Ovary (tissue), 10 donors: ENCODE measurements at places on chromosomes 3 and 15. TPM values are rescaled to one million over a fixed set of nuclear protein-coding genes. Genes with fewer than 3 reads are reported as not detected.

DNA sequence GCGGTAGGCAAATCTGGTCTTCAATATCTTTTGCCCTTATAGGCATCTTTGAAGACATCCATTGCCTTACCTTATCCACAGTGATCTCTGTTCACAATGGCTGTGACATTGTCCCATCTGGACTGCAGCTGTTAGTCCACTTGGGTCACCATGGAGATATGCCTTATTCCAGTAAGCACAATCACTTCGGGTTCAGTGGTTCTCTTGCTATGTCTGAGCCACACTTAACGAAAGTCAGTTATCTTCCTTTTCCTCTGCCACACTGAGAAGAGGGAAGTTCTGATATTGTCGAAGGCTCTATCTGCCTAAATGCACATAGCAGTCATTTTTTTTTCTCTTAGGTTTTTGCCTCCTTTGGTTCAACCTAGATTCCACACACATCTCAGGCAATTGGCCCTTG is 119.0 kb upstream of the SATB1 start:
- no peaks in the 10 kb centered on the region for H3K27me3 ChIP-seq
- DNase-seq = no peak
- H3K4me3 ChIP-seq = no peak overlapping the region
- no peaks in the 10 kb centered on the region for H3K36me3 ChIP-seq

DNA sequence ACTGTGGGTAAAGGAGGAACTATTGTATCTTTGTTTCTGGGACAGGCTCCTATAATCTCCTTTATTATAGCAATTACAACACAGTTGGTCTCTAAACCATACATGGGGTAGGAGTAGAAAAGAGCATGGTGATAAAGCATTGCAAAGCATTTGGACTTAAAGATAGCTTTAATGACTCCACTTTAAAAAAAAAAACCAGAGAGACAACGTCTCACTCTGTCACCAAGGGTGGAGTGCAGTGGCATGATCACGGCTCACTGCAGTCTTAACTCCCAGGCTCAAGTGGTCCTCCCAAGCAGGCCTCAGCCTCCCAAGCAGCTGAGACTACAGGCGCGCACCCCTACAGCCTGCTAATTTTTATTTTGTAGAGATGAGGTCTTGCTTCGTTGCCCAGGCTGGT is 68.2 kb downstream of the DENND4A start:
- no peaks in the 10 kb centered on the region for H3K27me3 ChIP-seq
- no peaks in the 10 kb centered on the region for H3K4me1 ChIP-seq
- no peak for DNase-seq

The LEKR1 gene
- total RNA-seq = 2.1 TPM

The RPUSD2 gene
- 11.1 TPM for total RNA-seq

GRCh38 chr3:155352900-155353490 is 59.5 kb upstream of the STRIT1 start:
- no peak overlapping the region for H3K4me3 ChIP-seq
- DNase-seq = no peak
- H3K27me3 ChIP-seq = no peaks in the 10 kb centered on the region
- no peaks in the 10 kb centered on the region for H3K4me1 ChIP-seq
- H3K36me3 ChIP-seq = no peaks in the 10 kb centered on the region

The GP5 gene
- total RNA-seq = not detected

- no peaks in the 10 kb centered on the region for H3K27me3 ChIP-seq
- DNase-seq = no peak
- no peak overlapping the region for H3K27ac ChIP-seq
- H3K36me3 ChIP-seq = no peaks in the 10 kb centered on the region
These were observed 38.6 kb downstream of the TAFA4 start for GRCh38 chr3:68893600-68894239.

The LIPH gene
- 0.12 TPM for total RNA-seq

DNA sequence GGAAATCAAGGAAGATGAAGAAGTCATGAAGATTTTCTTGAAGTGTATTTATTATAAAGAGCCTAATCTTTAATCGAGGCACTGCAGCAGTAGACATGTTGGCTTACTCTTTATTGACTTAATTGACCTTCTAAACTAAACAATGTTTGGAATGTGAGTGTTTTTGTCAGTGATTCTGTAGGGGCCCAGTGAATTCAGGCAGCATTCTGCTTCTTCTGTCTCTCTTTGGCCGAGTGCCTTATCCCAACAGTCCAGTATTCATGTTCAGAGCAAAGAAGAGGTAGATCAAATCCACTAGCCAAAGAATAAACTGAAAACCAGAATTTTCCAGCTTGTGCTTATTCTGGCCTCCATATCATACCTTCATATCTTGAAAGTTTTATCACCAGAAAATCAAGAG is 55.7 kb downstream of the RLBP1 start:
- H3K4me3 ChIP-seq = no peak overlapping the region
- no peaks in the 10 kb centered on the region for H3K36me3 ChIP-seq
- H3K27me3 ChIP-seq = no peaks in the 10 kb centered on the region
- H3K27ac ChIP-seq = no peak overlapping the region
- DNase-seq = no peak
- H3K4me1 ChIP-seq = peaks cover 5% of the 10 kb centered on the region

The SEMA6D gene
- 19.8 TPM for total RNA-seq

GRCh38 chr15:36590838-36591237 is 11.4 kb downstream of the CDIN1 start:
- DNase-seq = no peak
- no peaks in the 10 kb centered on the region for H3K4me1 ChIP-seq
- no peaks in the 10 kb centered on the region for H3K36me3 ChIP-seq
- H3K27ac ChIP-seq = no peak overlapping the region

GRCh38 chr3:50189274-50189673 is 2.1 kb upstream of the GNAT1 start:
- peaks cover 10% of the 10 kb centered on the region for H3K27me3 ChIP-seq
- H3K36me3 ChIP-seq = no peaks in the 10 kb centered on the region

The SPSB4 gene
- total RNA-seq = not detected

- no peak overlapping the region for H3K27ac ChIP-seq
- H3K4me3 ChIP-seq = no peak overlapping the region
- no peaks in the 10 kb centered on the region for H3K4me1 ChIP-seq
- H3K27me3 ChIP-seq = no peaks in the 10 kb centered on the region
- no peaks in the 10 kb centered on the region for H3K36me3 ChIP-seq
- DNase-seq = no peak
These were observed 156.4 kb upstream of the AZI2 start for GRCh38 chr3:28504976-28505375.

The KNG1 gene
- total RNA-seq = 0.48 TPM

DNA sequence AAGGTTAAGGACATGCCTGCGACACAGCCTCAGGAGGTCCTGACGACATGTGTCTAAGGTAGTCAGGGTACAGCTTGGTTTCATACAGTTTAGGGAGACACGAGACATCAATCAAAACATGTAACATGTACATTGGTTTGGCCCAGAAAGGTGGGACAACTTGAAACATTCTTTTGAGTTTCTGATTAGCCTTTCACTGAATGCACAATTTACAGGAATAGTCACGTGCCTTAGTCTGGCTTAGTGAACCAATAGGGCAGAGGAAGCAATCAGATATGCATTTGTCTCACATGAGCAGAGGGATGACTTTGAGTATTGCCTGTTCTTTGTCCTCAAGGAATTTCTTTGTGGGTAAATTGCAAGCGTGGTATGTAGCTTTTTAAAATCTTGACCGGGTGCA is 24.5 kb upstream of the HDAC11 start:
- no peak for DNase-seq
- peaks cover 4% of the 10 kb centered on the region for H3K4me1 ChIP-seq
- H3K27me3 ChIP-seq = no peaks in the 10 kb centered on the region
- H3K27ac ChIP-seq = no peak overlapping the region

DNA sequence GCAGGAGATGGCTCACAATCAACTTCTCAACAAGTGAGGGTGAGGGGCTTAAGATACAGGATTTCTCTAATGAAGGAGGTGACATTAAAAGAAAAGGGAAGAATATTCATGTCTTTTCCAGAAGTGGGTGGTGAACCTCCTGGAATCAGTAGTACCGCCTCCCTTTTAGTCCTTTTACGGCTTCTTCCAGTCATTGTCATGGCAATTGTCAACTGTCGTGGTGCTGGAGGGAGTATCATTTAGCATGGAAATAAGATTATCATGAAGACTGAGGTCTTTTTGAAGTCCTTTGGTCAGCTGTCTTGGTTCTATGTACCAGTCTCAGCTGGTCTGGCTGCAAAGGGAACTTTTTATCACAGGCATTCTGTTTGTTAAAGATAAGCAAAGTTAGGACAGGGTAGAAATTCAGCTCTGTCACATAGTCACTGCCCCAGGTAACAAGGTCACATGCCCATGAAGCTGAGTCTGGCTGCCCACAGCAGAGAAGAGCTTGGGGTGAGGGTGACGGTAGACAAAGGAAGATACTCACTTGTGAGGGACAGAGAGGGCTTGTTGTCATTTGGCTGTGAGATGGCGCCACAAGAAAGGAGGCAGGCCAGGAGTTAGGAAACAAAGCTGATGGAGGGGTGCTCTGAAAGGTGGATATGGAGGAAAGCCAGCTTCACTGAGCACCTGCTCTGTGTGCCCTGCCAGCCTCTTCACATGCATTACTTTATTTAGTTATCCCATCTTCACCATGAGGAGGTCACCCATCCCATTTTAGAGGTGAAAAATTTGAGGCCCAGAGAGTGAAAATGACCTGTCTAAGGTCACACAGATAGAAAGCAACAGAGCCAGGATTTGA is 228.2 kb upstream of the TRIM42 start:
- no peak for DNase-seq
- no peak overlapping the region for H3K27ac ChIP-seq
- H3K4me1 ChIP-seq = no peaks in the 10 kb centered on the region
- H3K36me3 ChIP-seq = no peaks in the 10 kb centered on the region

- peak; percentile 57 for DNase-seq
- peaks cover 6% of the 10 kb centered on the region for H3K4me1 ChIP-seq
- no peaks in the 10 kb centered on the region for H3K36me3 ChIP-seq
- no peak overlapping the region for H3K27ac ChIP-seq
- H3K27me3 ChIP-seq = no peaks in the 10 kb centered on the region
These were observed 9.6 kb downstream of the CLEC3B start for GRCh38 chr3:45035441-45036301.

DNA sequence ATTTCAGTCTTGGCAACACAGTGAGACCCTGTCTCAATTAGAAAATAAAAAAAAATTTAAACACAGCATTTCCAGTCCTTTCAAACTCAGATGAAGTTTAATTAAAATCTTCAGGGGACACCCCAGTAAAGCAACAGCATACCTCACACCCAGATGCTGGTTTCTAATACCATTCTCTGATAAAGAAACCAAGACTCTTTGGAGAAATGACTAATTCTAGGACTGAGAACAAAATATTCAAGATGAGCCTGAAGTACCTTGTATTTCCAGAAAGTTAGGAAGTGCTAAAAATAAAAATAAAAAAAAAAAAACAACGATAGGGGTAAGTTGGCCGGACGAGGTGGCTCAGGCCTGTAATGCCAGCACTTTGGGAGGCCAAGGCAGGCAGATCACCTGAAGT is 14.0 kb upstream of the MAP4 start:
- H3K4me3 ChIP-seq = no peak overlapping the region
- H3K36me3 ChIP-seq = no peaks in the 10 kb centered on the region
- no peaks in the 10 kb centered on the region for H3K27me3 ChIP-seq
- H3K27ac ChIP-seq = no peak overlapping the region
- DNase-seq = no peak

- peak; percentile 75 for DNase-seq
- peak overlapping the region; percentile 35 for H3K4me3 ChIP-seq
- no peaks in the 10 kb centered on the region for H3K36me3 ChIP-seq
- no peak overlapping the region for H3K27ac ChIP-seq
These were observed 77.8 kb upstream of the HES1 start for GRCh38 chr3:194058189-194058571.

DNA sequence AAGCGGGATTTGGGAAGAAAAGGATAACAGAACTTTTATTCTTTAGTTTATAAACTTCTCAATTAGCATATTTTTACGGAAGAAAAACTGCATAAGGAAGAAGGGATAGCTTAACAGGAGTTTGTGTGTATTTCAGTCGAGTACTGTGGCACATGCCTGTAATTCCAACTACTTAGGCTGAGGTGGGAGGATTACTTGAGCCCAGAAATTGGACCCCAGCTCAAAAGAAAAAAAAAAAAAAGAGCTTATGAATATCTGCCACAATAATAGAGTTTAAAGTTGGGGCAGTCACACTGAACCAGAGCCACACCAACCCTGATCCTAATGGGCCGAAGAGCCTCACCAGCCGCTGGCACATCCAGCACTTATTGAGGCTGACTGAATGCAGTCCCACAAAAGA is 31.1 kb downstream of the CHAC1 start:
- DNase-seq = no peak
- no peak overlapping the region for H3K27ac ChIP-seq
- no peak overlapping the region for H3K4me3 ChIP-seq

DNA sequence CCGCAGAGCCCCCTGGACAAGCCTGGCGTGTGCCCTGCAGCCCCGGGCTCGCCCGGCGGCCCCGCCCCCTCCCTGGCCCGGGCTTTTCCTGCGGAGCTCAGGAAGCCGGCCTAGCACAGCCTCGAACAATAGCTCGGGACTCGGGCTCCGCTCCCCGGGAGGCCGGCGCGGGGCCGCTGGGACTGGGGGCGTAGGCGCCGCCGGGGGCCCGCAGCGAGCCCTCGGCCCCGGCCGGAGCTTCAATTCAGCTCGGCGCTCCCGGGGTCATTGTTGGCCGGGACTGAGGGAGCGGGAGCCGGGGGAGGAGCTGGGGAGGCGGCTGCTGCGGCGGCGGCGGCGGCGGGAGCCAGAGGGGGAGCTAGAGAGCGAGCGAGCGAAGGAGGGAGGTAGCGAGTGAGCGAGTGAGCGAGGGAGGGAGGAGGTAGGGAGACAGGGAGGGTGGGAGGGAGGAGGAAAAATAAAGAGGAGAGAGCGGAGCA is 41.0 kb upstream of the ROPN1 start:
- no peaks in the 10 kb centered on the region for H3K4me1 ChIP-seq
- H3K36me3 ChIP-seq = no peaks in the 10 kb centered on the region
- no peaks in the 10 kb centered on the region for H3K27me3 ChIP-seq
- peak; percentile 90 for DNase-seq
- peak overlapping the region; percentile 70 for H3K4me3 ChIP-seq
- H3K27ac ChIP-seq = peak overlapping the region; percentile 56

- no peaks in the 10 kb centered on the region for H3K27me3 ChIP-seq
- no peaks in the 10 kb centered on the region for H3K36me3 ChIP-seq
- no peak for DNase-seq
These were observed 68.5 kb downstream of the TMCC1 start for GRCh38 chr3:129824926-129825541.

The CLRN1 gene
- total RNA-seq = not detected

DNA sequence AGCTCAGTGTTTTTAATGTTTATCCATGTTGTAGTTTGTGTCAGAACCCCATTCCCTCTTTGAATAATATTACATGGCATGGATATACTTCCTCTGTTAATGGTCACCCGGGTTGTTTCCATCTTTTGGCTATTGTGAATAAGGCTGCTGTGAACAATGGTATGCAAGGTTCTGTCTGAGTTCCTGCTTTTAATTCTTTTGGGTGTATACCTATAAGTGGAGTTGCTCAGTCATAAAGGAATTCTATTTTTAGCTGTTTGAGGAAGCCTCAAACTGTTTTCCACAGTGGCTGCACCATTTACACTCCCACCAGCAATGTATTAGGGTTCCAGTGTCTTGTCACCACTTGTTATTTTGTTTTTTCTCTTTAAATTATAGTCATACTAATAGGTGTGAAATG is 99.6 kb downstream of the SLC25A26 start:
- DNase-seq = no peak
- H3K27me3 ChIP-seq = no peaks in the 10 kb centered on the region
- no peaks in the 10 kb centered on the region for H3K4me1 ChIP-seq
- no peak overlapping the region for H3K27ac ChIP-seq
- no peak overlapping the region for H3K4me3 ChIP-seq
- H3K36me3 ChIP-seq = no peaks in the 10 kb centered on the region

The SENP8 gene
- 2.7 TPM for total RNA-seq

The UNC45A gene
- 75.6 TPM for total RNA-seq

- peaks cover 15% of the 10 kb centered on the region for H3K4me1 ChIP-seq
- no peaks in the 10 kb centered on the region for H3K36me3 ChIP-seq
- H3K27me3 ChIP-seq = no peaks in the 10 kb centered on the region
- peak overlapping the region; percentile 60 for H3K4me3 ChIP-seq
- no peak overlapping the region for H3K27ac ChIP-seq
These were observed 6.2 kb upstream of the MAP1A start for GRCh38 chr15:43511012-43511885.
